Stimulated activated naive CD8-positive, alpha-beta T cell treated with anti-CD3 and anti-CD28 coated beads, Interleukin-15, Interleukin-2, amounts not matched to agents 100 U/mL and 50 U/mL, for 24 hours (primary cell): ENCODE measurements at places on chromosomes 6 and 20.
A peak's percentile ranks its signal among the peaks of the same experiment; 100 is the strongest.

GRCh38 chr6:2807342-2808090, 34.1 kb downstream of the SERPINB1 start:
- no peak for DNase-seq

DNA sequence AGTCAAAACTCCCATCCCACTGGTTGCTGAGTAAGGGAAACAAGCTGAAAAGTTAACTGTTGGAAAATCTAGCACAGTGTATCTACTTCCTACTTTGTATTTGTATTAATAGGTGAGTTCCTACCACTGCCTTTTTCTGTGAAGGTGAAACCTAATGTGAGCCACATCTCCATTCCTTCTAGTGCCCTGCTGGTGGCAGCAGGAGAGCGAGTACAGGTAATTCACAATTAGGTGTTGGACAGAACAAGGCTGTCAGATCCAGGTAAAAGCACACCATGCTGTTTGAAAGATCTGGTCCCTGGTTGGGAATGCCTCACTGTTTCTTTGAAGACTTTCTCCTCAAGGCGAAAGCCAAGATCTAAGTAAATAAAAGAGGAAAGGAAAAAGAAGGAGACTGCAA, 528.4 kb downstream of the PKHD1 start:
- no peak for DNase-seq

DNA sequence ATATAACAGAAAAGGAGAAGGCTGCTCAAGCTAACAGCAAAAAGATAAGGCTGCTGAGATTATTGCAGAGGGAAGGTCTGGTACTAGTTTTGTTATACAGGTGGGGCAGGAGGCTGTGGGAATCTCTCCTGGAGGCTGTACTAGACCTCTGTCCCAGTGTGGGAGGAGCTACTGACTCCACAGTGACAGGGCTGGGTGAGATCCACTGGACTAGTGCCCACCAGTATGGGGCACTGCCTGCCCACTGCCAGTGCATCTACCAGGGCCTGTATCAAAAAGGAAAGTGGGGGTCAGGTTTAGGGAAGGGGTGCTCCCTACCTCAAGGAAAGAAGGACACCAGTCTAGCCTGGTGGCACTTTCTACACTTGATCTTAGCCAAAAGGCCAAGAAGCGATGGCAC, 30.1 kb downstream of the GSTA2 start:
- DNase-seq: no peak

GRCh38 chr6:138339024-138339423, 38.7 kb upstream of the SMIM28 start:
- DNase-seq: no peak

DNA sequence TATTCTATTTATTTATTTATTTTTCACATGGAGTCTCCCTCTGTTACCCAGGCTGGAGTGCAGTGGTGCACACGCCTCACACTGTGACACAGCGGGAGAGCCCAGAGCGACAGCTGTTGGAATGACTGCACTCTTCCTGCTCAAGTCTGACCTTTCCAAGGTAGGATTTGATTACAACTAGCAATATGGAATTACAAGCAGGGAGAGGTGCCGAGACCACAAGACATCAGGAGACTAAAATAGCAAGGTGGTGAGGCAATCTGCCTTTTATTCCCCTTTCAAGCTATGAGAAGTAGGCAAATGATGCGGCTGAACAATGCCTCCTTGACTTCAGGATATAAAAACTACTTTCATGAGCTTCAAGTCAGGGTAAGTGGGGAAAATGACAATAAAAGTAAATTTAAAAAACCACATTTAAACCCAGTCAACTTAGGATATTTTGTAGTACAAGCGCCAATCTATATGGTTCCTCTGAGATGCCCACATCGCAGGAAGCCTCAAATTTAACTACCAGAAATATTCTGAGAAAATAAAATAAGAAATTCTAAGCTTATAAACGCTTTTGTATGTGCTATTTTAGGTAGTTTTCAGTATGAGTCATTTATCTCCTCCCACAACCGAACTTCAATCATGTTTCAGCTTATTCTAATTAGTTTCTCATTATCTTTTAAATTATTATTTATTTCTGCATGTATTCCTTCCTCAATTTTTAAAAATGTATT, 146.9 kb upstream of the SGK1 start:
- no peak for DNase-seq

GRCh38 chr6:5906842-5907241, 99.9 kb downstream of the NRN1 start:
- DNase-seq: no peak

DNA sequence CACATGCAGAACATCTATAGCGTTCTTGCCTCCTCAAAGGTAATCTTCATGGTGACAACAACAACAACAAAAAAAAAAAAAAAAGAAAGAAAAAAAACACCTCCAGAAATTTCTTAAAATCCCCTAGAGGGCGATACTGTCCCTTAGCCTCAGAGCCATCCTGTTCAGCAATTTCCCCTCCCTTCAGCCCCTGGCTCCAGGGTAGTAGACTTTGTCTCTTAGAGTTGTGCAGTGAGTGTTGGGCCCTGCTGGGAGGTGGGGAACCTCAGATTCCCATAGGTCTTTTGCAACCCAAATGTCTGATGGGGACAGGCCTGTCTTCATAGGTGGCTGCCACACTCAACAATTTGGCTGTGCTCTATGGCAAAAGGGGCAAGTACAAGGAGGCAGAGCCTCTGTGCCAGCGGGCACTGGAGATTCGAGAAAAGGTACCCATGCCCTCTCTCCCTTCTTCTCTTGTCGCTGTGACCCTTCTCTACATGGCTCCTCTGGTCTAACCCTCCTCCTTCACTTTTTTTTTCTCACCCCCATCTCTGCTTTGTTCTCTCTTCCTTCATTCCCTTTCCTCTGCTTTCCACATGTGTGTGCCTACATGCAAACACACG, 6.0 kb upstream of the PTK7 start:
- DNase-seq: peak; percentile 14

- no peak for DNase-seq
Measured at GRCh38 chr20:36463212-36464061, 77.9 kb upstream of the MYL9 start.

DNA sequence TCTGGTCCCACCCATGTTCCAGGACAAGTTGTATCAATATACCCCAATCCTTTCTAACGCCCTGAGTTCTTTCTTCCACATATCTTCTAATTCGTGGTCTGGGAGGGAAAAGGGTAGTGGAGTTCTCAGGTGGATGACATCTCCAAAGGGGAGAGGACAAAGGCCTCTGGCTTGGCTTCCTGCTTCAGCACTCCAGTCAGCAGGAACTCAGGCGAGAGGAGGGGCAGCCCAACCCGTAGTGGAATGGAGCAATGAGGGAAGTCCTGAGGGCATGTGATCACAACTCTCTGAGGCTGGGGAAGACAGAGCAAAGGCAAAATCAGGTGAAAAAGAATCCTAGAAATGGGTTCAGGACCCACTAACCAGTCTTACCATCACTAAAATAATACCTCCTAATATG, 9.6 kb upstream of the NRM start:
- no peak for DNase-seq

- no peak for DNase-seq
Measured at GRCh38 chr6:21634582-21634981, 41.0 kb downstream of the SOX4 start.

- DNase-seq: no peak
Measured at GRCh38 chr6:84910906-84911607, 146.7 kb upstream of the TBX18 start.

- no peak for DNase-seq
Measured at GRCh38 chr6:13419422-13420195, 67.8 kb downstream of the GFOD1 start.

DNA sequence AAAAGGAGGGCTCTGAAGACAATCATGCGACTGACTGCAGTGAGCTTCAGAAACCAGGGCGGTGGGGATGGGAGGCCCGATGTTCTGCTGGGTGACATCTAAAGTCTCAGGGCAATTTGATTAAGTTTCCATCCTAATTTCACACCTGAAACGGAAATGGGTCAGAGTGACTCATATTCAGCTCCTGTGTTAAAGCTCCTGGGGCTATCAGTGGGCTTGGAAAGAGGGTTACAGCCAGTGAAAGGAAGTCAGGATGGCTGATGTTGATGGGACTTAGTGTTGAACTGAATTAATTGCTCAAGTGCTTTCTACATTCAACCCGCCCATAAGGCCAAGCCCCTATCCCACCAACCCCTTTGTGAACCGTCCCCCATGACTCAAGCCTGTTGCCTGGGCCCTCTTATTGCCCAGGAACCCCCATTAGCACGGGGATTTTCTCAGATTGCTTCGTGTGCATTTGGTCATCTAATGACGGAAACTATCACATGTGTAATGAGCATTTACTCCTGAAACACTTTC, 47.1 kb upstream of the TBC1D7 start:
- peak; percentile 61 for DNase-seq

- no peak for DNase-seq
Measured at GRCh38 chr6:34159844-34160243, 14.0 kb upstream of the GRM4 start.
